ENCODE measurements at places on chromosomes 6 and 20.
A peak's percentile ranks its signal among the peaks of the same experiment; 100 is the strongest.

DNA sequence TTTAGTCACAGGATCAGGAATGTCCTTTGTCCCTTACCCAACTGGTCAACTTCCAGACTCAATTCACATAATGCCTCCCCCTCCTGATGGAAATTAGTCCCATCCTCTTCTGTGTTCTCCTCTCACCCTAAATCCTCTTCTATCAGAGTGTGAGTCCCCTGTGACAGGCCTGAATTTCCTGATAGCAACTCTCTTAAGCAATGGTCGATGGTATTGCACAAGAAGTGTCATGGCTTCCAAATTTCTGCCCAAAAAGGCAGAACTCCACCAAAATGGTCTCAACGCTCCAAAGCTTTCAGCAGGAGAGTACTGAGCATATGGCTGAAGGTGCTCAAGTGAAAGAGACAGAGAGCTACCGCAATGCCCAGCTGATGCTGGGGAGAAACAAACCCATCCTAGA is 2.4 kb downstream of the PREP start:
- no peak for DNase-seq

- no peak for DNase-seq
Measured at GRCh38 chr20:41167481-41168253, 30.3 kb downstream of the PLCG1 start.

GRCh38 chr6:96631248-96631647 is 68.3 kb downstream of the FHL5 start:
- no peak for DNase-seq

DNA sequence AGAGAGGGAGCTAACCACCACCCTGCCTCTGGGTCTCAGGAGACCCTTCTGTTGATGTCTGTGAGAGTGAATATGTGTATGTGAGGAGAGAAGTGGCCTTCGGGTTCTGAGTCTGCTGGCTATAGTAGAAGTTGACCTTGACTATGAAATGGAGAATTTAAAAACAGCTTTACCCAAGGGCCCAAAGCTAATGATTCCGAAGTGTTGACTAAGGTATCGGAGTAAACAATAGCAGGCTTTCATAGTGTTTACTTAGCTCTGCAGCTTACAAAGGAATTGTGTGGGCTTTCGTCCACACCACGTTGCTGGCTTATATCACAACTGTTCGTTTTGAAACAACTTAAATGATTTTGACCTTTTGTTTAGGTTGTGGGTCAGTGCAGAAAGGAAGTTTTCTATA is 126.5 kb upstream of the JAG1 start:
- no peak for DNase-seq

- DNase-seq = no peak
Measured at GRCh38 chr6:12355354-12355753, 65.2 kb downstream of the EDN1 start.

- DNase-seq = no peak
Measured at GRCh38 chr6:70575899-70576495, 9.3 kb downstream of the SDHAF4 start.

DNA sequence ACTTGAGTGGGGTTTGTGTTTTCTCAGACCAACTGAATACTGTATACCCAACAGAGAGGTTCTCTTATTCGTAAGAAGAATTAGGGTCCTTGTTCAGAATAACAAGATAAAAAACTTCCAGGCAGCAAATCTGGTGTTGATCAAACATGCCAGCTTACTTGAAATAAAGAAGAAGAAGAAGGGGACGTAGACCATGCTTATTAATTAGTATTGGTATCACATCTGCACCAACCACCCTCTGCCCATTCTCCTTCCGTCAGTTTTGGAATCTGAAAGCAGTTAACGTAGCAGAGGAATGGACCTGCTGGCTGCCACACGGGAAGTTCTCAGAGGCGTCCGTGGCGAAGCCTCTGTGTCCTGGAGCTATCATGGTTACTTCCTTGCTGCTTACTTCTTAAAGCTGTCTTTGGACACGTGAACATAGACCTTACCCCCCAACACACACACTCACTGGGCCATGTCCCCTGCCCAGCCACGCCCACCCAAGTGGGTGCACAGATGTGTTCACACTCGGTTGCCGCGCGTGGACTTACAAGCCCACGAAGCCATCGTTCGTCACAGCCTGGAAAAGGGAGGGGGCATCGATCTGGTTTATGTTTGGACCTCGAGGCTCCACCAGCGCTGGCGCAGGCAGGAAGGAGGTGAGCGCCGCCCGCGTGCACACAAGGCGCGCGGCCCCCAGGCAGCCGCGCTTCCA is 4.1 kb upstream of the DLL1 start:
- DNase-seq = no peak

DNA sequence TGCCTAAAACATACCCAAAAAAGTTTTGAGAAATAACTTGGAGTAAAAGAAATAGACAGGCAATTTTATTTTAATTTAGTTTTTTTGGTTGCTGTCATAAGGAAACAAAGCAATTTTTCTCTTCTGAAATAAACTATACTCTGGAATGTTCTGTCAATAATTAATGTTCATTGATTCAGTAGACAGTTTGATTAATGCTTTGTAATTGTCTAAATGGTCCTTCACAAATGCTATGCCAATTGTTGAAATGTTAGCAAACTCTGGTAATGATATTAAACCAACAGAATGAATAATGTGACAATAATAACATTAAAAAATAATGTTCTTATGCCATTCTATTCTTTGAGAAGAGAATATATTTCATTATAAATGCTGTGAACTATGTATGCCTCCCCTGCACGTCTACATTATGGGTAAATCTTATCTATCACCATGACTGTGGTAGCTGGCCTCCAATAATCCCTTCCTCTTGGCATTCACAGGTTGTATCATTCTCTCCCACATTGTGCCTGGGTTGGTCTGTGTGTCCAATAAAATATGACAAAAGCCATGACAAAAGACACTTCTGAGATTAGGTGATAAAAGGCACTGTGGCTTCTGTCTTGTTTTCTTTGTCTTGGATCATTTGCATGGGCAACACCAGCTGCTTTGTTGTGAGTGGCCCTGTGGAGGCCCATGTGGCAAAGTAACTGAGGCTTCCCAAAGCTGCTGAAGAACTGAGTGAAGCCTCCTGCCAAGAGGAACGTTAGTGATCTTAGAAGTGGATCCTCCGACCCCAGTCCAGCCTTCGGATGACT is 25.1 kb downstream of the IL20RA start:
- DNase-seq = no peak

DNA sequence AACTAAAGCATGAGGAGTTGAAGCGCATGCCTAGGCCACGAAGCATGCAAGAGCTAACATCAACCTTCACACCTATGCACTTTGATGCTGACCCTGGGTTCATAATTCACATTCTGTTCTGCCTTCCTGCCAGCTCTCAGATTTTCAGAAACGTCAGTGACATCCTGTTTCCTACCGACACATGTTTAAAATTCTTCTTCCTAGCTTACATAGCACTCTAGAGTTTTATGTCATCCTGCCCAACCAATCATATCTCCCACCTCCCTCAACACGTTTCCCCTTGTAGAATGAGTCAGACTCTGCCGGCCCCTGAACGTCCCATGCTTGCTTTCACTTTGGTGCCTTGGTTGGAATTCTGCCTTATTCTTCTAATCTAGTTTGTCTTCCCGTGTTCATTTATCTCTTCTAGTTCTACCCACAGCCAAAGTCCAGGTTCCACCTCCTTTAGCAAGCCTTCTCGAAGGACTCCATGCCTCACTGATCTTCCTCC is 97.2 kb upstream of the MAP7 start:
- no peak for DNase-seq

GRCh38 chr6:169023161-169023874 is 230.3 kb downstream of the THBS2 start:
- no peak for DNase-seq

- DNase-seq = no peak
Measured at GRCh38 chr20:50298554-50299324, 108.1 kb downstream of the CEBPB start.

DNA sequence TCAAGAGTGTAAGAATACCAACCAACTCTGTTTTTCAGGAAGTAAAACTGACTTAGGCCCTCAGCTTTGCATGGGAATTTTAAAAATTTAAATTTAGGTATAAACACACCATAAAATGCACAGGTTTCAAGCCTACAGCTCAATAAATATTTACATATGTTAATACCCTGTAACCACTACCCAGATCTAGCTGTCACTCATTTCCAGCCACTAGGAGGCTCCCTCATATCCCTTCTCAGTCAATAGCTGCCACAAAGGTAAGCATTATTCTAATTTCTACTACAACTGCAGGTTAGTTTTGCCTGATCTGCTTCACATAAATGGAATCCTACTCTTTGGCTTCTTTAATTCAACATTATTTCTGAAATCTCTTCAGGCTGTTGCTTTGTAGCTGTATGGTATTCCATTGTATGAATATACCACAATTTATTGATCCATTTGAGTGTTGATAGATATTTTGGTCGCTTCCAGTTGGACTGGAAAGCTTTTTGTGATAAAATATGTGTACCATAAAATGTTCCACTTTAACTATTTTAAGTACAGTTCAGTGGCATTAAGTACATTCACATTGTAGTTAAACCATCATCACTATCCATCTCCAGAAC is 32.5 kb upstream of the MEI4 start:
- DNase-seq = peak; percentile 47

GRCh38 chr20:56257604-56258003 is 9.1 kb downstream of the MC3R start:
- no peak for DNase-seq

DNA sequence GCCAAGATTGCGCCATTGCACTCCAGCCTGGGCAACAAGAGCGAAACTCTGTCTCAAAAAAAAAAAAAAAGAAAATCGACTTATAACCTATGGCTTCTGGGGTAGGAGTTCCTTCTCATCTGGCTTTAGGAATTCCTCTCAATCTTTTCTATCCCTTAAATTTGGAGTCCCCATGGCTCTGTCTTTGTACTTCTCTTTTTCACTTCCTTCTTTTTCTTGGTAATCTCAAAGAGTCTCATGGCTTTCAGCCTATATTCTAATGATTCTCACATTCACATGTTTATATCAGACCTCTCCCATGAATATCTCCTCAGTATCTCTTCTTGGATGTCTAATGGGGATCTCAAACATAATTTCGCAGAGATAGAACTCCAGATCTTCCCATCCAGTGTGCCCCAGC is 42.8 kb upstream of the RALGAPA2 start:
- no peak for DNase-seq

GRCh38 chr6:94133106-94133505 is 713.7 kb upstream of the EPHA7 start:
- no peak for DNase-seq

DNA sequence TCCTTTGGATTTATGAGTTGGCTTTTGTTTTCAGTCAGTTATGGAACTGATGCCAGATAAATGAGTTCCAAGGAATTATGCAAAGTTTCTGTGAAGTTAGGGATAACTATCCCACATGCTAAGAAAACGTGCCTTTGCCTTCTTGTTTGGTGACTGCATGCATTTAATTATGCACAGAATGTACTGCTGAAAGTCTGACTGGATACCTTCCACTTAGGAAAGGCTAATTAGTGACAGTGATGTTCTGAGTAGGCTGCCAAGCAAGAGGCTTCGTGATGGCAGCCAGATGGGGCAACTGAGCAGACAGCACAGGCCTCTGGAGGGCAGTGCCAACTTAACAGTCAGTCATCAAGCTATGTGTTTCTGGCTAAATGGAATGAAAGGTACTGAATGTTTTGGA is 289.9 kb downstream of the CD109 start:
- DNase-seq = no peak

DNA sequence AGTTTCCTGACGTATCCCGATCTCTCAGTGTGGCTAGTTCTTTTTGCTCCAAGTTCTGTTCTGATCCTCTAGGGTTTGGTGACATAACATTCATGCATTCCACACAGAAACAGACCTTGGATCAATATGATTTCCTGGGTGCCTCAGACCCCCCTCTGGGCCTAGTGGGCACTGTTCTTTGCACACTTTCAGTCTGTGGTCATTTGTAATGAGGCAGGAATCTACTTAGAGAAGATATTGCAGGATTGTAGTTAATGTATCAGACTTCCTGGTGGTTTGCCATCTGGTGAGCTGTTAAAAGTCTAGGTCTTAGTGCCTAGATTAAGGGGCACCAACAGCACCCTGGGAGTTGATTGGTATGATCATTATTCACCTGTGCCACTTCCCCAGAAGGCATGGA is 7.5 kb downstream of the BEND6 start:
- DNase-seq = no peak

DNA sequence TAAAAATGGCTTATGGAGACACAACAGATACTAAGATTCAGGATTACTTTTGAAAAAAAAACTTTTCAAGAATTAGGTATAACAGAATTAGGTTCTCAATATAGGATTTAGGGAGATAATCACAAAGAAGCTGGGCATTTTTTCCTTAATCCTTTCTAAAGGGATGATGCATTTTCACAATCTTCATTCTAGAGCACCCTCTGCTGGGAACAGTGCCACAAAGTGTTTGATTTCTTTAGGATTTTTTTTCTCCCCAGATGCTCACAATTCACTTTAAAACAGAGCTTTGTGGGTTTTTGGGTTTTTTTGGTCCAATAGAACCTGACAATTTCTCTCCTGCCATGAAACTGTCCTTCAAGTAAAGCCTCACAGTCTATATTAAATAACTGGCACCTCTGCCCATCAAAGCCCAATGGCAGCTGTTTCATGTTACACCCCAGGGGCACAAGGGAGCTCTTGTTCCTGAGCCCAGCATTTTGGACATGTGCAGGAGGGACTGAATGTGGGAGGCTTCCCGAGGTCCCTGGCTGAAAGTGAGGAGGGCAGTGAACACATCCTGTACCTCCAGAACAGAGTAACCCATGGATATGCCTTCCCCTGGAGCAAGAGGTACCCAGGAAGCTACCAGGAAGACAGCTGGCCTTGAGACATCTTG is 39.7 kb downstream of the PREP start:
- no peak for DNase-seq

- no peak for DNase-seq
Measured at GRCh38 chr20:22312744-22313346, 271.5 kb downstream of the FOXA2 start.

DNA sequence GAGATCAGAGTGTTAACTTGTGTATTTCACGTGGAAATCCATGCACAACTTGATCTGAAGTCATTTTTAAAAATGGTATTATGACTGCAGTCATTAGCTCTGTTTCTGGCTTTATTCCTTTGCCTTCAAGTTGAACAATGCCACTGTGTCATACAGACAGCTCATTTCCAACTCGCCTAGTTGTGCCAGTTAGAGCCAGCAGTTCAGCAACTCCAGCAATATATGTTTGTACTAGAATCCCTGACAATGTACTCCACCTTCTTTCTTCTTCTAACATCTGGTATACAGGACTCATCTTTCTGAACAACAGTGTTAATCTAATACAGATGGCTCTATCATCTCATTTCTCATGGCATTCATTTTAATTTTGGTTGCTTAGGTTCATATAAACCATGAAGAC is 418.3 kb upstream of the POU3F2 start:
- no peak for DNase-seq

GRCh38 chr20:41222703-41223102 is 85.4 kb downstream of the PLCG1 start:
- DNase-seq = no peak

- DNase-seq = no peak
Measured at GRCh38 chr6:115969930-115970273, 90.8 kb downstream of the FRK start.

- no peak for DNase-seq
Measured at GRCh38 chr20:56606174-56606945, 22.7 kb upstream of the TFAP2C start.
